ENCODE measurements at places on chromosomes 5 and 9.

- DNase-seq: no peak
Observed at GRCh38 chr5:78907255-78907891, 77.7 kb downstream of the ARSB start.

GRCh38 chr5:125004009-125004408 is 257.6 kb upstream of the ZNF608 start:
- DNase-seq: no peak

- no peak for DNase-seq
Observed at GRCh38 chr9:130581766-130582165, 2.4 kb downstream of the FUBP3 start.

GRCh38 chr5:180067986-180068385 is 3.6 kb downstream of the RNF130 start:
- no peak for DNase-seq

DNA sequence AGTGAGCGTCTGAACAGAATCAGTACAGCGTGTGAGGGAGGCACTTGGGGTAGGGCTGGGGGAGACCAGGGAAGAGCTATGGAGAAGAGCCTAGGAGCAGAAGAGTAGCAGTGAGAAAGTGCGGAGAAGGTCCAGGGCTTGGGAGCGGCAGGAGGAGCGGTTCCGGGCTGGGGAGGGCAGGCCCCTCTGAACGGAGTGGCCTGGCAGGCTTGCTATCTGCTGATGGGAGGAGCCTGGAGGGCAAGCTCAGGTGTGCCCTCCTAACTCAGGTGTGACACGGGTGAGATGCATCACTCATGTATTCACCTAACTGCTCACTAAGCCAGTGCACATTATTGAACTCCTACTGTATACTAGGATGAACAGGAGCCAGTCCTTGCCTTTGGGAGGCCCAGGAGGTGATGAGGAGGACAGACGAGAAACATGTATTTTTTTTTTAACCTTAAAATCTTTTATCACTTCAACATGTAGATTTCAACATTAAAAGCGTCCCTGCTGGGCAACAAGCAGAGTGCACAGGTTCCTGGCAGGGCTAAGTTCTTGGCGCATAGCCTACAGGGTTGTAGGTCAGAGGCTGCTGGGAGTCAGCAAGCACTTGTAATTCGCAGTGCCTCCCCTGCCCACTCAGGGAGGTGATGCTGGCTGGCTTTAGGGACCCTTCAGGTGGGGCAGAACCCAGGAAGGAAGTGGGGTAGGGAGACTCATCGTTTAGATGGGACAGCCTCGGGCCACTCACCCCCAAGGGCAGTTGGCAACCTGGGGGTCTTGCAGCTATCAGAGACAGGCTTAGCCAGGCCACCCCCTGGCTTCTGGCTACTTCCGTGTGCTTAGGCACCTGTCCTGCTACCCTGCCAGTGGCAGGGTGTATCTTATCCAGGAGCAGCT is 55.5 kb downstream of the TMOD1 start:
- no peak for DNase-seq

DNA sequence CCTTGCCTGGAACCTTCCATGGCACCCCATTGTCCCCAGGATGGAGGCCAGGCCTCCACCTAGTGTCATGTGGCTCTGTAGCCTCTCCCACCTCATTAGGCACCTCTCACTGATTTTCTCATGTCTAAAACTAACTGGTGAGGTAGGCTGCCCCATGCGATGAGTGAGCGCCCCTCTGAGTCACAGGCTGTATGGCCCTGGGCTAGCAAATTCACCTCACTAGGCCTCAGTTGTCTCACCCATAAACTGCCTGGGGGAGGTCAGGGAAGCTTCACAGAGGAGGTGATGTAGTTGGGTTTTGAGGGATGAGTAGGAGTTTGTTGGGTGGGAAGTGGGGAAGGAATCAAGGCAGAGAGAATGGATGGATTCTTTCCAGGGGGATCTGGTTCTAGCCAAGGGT is 8.8 kb downstream of the RXRA start:
- DNase-seq: no peak

- DNase-seq: no peak
Observed at GRCh38 chr5:60727033-60727679, 27.2 kb upstream of the DEPDC1B start.

DNA sequence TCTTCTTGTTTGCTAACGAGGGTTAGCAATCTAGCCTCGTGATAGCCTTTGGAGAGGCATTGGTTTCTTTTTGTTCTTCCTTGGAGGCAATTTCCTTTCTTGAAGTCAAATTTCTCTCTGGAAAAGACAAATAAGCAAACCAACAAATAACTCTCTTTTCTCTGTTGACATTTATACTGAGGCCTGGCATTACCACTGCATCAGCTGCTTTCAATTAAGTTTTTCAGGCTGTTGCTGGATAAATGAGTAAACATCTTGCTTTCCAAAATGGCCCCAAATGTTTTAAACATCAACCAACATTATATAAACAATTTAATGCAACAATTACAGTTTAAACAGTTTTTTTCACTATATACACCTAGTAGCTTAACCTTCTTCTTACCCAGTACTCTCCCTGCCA is 264.4 kb downstream of the HTR1A start:
- no peak for DNase-seq

- no peak for DNase-seq
Observed at GRCh38 chr9:73863924-73864323, 633.2 kb upstream of the RORB start.

- no peak for DNase-seq
Observed at GRCh38 chr5:117701062-117701461, 1126.4 kb upstream of the SEMA6A start.

All from glutamatergic neuron (in vitro differentiated cells).